ENCODE measurements at places on chromosomes 2 and 18. TPM values are rescaled to one million over a fixed set of nuclear protein-coding genes. Genes with fewer than 3 reads are reported as not detected.

DNA sequence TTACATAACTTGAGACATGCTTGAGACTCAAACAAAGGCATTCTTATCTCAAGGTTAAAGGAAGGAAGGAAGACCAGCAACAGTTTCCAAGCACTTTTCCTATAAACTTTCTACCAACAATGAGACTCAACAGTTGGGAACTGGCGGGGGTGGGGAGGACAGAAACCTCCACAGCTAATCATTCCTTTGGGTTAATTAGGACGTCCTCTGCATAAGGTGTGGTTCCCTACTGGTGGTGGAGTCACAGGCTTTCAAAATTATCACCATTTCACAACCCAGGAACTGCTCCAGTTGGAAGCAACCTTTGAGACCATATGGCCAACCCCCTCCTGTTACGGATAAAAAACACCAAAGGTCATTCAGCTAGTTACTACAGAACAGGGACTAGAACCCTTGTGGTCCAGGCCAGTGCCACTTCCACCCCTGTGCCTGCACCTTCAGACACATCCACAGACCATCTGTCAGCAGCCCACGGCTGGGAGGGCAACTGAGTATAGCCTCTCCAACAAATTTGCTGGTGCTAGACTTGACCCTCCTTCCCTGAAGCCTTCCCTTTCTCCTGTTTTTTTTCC is 30.1 kb upstream of the ATL2 start:
- DNase-seq, result no peak

- DNase-seq, result no peak
These were observed 395.2 kb downstream of the TGIF1 start for GRCh38 chr18:3845161-3845560.

- DNase-seq, result no peak
These were observed 8.8 kb upstream of the ZBTB7C start for GRCh38 chr18:48417985-48418384.

DNA sequence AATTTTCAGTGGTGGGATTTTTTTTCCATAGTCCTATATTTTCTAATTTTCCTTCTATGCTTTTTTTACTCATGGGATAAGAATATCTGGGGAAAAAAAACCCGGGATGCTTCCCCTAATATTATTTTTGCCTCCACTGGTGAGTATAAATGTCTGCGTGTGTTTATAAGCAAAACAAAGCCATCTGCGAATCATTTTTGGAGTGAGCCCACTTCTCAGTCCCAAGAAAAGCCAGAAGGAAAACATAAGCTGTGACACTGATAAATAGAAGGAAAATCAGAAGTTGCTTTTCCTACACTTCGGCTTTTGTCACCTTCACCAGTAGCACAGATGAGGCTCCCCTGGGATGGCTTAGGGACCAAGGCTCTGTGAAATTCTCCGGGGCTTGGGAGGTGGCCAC is 134.7 kb upstream of the PID1 start:
- DNase-seq, result no peak

DNA sequence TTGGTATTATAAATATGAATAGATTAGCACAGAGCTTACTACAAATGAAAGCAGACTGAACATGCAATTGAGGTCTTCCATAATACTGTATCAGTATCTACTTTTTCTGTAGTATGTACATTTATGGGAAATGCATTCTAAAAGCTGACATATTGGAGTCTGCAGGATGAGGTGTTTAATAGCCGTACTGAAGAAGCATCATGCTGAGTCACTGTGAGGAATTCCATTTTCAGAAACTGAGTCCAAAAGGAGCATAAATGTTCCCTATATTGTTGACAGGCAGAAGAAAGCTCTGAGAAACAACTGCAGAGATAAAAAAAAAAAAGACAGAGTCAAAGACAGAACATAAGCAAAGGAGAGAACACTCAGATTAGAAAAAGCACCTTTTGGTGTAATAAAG is 366.7 kb upstream of the SPHKAP start:
- no peak for DNase-seq

DNA sequence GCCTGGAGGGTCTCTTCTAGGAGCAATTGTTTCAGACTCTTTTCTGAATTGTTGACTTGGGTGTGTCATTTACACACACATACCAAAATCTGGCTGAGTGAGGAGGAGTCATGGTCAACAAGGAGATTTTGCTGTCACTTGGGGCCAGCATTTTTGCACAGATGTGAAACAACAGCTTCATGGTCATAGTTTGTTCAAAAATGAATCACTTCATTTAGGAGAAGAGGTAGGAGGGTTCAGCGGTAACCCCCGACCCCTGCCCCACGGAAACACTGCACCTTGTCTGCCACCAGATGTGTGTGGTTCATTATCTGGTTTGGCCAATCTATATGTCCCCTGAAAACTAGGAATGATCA is 42.2 kb downstream of the LBH start:
- no peak for DNase-seq

- DNase-seq, result no peak
These were observed 43.6 kb downstream of the PKP4 start for GRCh38 chr2:158500333-158500732.

DNA sequence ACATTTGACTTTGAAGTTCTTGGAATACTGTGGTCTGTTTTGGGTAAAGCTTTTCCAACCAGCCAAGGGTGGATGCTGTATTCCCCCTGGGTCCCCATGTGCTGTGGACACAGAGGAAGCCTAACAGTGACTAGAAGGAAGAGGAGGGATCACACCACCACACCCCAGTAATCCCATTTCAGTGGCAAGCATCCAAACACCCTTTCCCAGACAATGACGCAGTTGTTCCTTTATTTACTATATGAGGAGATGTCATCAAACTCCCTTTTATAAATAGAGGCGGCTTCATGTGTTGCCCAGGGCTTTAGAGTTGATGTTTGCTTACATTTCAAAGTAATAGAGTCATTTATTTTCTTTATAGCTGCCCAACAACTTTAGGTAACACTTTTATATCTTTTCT is 959.4 kb upstream of the GYPC start:
- no peak for DNase-seq

DNA sequence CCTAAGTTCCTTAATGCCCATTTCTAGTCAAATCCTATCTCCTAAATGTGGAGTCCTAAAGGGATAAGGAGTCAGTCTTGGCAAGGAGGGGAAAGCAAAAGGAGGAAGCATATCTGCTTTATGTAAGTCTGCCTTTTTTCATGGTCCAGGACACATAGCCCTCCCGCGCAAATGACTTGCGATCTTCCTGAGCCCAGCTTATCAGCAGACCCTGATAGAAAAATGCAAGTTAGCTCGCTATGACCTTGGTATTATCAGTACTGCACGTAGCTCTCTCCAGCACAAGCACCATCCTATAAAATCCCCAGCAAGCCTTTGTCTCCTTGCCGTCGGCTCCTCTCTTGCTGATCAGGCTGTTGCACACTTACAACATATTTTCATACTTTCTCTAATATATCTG is 281.4 kb upstream of the KCNH7 start:
- DNase-seq, result no peak

GRCh38 chr2:162092658-162093556 is 18.9 kb upstream of the DPP4 start:
- DNase-seq, result peak; percentile 60

- no peak for DNase-seq
These were observed 199.7 kb upstream of the RAB6C start for GRCh38 chr2:129779783-129780182.

GRCh38 chr18:48786455-48787202 is 164.1 kb downstream of the SMAD7 start:
- DNase-seq, result no peak

DNA sequence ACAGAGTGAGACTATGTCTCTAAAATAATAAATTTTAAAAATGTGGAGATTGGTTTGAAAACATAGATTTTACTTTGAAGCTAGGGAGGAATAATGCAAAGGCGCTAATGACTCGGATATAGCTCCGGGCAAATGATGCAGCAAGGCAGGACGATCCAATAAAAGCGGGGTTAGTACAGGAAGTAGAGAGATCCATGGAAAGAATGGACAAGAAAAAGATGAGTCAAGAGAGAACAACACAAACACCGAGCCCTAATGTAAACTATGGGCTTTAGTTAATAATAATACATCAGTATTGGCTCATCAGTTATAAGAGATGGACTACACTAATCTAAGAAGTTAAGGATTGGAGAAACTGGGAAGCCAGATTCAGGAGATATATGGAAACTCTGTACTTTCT is 74.5 kb downstream of the QPCT start:
- no peak for DNase-seq

DNA sequence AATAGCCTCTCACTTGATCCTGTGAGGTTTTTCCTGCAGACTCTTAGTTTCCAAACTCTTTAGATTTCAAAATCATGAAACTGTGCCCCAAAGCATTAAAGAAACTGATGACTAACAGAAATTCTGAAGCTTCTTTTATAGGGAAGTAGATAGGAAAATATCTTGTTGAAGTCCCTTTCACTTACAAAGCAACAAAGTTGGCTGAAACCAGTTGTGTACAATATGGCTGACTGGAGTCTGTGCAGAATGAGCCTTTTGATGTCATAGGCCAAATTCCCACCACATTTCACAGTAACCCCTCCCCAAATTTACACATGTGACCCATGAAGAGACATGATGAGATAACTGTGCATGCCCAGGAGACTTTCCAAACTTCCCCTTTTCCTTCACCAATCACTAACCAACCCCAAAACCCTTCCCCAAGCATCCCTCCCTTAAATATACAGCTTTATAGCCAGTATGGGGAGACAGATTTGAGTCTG is 61.7 kb upstream of the NCK2 start:
- DNase-seq, result no peak

DNA sequence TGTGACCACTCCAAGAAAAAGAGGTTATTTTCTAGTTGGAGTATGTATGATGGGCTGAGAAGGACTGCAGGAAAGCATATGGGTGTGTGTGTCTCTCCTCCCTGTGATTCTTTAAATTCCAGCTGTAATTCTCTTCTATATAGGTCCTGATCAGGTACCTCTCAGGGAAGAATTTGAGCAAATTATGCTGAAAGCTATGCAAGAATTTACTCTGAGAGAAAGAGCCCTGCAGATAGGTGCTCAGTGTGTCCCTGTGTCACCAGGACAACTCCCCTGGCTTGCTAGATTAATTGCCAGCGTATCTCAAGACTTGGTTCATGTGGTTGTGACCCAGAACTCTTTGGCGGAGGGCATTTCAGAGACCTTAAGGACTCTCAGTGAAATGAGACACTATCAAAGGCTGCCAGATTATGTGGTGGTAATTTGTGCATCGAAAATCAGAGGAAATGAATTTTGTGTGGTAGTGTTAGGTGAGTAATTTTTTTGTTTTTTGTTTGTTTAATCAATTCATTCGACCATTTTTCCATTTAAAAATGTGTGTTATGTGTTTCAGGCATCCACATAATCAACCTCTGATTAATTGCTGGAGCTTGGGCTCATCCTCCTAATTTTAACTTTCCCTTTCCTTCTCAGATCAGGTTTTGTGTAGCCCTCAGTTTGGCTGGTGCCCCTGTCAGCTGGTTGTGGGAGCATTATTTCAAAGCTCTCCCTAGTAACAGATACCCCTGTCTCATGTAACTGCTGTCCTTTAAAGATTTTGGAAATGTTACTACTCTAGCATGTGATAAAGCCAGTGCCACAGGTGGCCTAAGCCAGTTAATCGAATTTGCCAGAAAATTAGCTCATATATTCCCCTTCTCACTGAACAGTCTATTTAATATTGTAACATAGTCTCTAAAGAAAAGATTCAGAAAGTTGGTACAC is 150.9 kb downstream of the ESCO1 start:
- no peak for DNase-seq

DNA sequence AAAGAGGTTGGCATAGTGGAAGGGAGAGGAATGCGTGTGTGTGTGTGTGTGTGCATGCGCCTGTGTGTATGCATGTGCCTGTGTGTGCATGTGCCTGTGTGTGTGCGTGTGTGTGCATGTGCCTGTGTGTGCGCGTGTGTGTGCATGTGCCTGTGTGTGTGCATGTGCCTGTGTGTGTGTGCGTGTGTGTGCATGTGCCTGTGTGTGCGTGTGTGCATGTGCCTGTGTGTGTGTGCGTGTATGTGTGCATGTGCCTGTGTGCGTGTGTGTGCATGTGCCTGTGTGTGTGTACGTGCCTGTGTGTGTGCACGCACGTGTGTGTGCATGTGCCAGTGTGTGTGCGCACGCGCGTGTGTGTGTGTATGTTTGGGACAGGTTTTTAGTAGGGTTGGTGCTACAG is 205.1 kb downstream of the MEMO1 start:
- no peak for DNase-seq

DNA sequence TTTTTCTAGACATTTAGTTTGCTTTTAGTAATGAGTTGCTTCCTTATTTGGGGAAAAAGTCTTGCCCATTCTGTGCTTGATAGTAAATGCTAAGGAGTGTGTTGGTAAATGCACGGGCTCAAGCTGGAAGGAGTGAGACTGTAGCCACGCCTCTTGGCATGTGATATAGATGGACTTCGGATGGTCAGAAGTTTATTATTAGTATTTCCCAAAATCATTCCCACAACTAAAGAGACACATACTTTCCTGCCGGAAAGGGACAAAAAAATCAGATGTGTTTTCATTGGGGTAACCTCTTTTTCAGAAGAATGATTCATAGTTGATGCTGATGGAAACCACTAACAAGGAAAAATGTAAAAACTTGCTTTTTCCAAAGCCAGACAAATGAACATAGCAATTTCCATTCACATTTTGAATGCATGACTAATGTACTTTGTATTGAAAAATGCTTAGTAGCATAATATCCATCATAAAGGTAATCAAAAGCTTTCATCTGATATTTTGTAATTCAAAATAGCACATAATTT is 133.2 kb downstream of the ZNF532 start:
- DNase-seq, result no peak

DNA sequence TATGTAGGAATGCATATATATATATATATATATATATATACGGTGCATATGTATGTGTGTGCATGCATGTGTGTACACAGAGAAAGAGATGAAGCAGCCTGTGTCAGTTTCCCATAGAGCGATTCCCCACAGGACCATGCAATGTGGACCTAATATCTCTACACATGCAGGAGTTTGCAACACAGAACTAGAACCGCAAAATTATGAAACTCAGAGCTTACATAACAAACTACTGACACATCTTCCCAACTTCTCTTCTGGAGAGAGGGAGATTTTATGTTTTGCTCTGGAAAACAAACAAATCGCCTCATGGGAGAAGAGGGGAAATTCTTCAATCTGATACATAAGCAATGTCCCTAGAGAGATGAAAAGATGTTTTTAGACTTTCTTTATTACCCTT is 377.2 kb downstream of the LRATD1 start:
- no peak for DNase-seq

GRCh38 chr18:60180671-60181070 is 191.9 kb downstream of the MC4R start:
- DNase-seq, result no peak

DNA sequence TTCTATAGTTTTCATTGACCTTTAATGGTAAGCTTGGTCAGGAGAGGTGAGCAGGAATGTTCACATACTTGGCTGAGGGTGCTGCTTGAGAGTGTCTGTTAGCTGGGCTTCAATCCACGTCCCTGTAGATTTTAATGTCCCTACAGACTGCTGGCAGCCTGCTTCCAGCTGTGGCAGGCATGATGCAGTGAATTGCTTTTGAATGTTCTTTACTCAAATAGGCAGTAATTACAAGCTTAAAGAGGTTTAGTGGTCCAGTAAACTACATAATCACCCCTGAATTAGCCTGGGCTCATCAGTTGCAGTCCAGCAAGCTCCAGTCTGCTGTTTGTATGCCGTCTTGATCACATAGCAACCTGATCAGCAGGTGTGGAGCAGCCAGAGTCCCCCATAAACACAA is 102.1 kb downstream of the MEIS1 start:
- DNase-seq, result no peak

The ONECUT2 gene
- 4.3 TPM for total RNA-seq

The RTP5 gene
- total RNA-seq, result not detected

The FBXO48 gene
- 0.91 TPM for total RNA-seq

Measured in HCT116 (cell line).